ENCODE measurements at places on chromosomes 6 and 20.

DNA sequence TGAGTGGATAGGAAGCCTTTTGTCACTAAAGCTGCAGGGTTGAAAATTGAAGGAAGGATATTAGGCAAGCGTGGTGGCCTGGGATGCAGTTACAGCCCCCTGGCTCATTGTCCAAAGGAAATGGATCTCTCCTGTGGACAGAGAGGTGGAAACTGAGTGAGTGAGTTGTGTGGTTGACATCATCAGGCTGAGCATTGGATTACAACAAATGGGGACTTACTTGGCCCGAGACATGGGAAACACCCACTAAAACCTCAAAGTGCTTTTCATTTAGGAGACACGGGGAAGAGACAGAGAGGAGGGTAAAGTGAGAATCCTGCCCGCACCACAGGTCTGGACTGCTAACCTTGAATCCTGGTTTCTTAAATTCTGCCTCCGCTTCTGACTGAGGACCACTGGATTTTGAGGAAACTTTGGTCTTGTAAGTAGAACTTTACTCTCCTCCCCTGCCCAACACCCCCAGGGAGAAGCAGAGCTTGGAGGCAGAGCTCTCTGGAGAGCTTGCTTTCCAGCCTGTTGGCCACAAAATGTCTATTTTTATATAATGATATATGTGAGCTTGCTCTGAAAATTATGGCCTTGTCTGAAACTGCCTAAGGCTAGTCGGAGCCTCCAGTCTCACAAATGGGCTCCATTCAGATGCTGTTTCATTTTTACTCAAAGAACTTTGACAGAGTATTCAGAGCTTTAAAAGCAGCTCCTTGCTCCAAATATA lies at the start of gene PKIG:
Gene PKIG, plus strand, starts transcription at position 269 of the 715 bp plus-strand sequence. CDS start 31,978 bp downstream, outside the sequence.
- no peak for DNase-seq

- no peak for DNase-seq
These were observed 21.8 kb upstream of the LTV1 start for GRCh38 chr6:143821359-143821758.

- no peak for DNase-seq
These were observed 296.2 kb downstream of the GRIK2 start for GRCh38 chr6:101689695-101690094.

DNA sequence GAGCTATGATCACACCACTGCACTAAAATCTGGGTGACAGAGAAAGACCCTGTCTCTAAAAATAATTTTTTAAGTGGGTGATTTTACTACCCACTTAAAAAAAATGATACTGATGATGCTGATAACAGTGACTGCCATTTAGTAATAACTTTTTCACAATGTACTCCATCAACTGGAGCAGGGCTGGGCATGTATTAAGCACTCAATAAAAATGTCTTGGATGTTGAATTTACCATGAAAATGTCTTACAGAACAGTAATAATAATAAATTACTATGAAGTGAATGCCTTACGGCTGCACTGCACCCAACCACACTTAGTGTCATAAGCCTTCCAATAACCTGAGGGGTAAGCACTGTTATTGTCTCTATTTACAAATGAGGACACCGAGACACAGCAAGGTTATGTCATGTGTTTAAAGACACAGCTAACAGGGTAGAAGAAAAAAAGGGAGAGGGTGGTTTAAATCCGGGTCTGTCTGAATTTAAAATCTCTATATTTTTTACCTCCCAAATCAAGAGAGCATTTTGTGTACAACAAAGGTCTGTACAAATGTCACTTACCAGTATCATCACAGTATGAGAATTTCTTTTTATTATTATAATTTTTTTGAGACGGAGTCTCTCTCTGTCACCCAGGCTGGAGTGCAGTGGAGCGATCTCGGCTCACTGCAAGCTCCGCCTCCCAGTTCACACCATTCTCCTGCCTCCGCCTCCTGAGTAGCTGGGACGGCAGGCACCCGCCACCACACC lies 21.5 kb downstream of the RIMS4 start:
- no peak for DNase-seq

DNA sequence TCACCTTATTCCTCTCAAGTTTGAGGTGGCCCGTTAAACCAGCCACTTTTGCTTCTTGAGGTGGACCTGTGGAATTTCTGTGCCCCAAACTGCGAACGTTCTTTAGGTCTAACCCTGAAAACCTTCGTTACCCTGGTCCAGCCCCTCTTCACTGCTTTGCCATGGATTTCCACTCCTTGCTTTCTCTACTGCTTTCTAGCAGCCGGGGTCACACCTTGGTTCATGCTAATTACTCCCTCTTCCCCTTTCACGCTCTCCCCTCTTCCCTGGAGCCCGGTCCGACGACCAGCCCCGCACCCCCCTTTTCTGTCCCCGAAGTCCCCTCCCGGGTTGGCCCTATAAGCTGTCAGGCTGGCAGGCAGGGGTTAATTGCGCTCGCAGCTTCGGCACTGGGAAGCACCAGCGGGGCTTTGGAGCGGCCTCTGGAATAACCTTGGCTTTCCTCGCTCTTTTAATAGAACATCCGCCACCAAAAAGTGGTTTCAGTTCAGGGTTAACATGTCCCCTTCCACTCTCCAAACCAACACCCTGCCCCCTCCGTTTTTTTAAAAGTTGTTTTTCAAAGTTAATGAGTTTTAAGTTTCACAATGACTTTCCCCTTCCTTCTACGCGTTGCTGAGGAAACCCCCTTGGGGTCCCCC lies 1.4 kb upstream of the HIVEP1 start:
- no peak for DNase-seq

GRCh38 chr20:51262240-51262639 lies 239.3 kb upstream of the KCNG1 start:
- DNase-seq = no peak

GRCh38 chr6:143264379-143264778 lies 186.1 kb downstream of the ADAT2 start:
- DNase-seq = no peak

DNA sequence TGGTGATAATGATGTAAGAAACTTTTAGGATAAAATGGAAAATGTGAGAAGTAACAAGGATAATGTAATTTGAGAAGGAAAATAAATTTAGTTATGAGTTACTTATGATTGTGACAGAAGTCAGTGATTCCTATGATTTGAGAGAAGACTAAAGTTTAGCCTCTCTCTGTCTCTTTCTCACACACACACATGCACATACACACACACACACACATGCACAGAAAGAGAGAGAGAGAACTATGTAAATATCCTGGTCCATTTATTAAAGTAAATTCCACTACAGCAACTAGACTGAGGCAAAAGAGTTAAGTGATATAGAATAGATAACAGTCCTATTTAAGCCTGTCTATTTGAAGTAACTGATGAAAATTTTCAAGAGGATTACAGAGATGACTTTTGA lies 375.2 kb downstream of the CD109 start:
- no peak for DNase-seq

DNA sequence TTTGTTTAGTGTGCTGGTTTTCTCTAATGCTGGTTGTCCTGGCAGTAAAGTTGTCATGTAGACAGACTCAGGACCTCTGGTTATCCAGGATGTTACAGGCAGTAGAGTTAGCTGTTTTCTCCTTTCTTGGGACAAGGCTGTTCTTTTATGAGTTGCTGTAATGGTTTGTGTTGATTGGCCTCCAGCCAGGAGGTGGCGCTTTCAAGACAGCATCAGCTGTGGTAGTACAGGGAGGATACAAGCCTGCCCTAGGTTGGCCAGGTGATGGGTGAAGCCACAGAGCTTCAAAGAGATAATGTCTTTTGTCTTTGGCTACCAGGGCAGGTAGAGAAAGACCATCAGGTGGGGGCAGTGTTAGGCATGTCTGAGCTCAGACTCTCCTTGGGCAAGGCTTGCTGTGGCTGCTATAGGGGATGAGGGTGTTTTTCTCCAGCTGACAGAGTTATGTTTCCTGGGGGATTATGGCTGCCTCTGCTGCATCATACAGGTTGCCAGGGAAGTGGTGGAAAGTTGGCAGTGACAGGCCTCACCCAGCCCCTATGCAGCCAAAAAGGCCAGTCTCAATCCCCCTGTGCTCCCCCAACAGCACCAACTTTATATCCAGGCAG lies 127.2 kb upstream of the TAB2 start:
- peak; percentile 49 for DNase-seq

DNA sequence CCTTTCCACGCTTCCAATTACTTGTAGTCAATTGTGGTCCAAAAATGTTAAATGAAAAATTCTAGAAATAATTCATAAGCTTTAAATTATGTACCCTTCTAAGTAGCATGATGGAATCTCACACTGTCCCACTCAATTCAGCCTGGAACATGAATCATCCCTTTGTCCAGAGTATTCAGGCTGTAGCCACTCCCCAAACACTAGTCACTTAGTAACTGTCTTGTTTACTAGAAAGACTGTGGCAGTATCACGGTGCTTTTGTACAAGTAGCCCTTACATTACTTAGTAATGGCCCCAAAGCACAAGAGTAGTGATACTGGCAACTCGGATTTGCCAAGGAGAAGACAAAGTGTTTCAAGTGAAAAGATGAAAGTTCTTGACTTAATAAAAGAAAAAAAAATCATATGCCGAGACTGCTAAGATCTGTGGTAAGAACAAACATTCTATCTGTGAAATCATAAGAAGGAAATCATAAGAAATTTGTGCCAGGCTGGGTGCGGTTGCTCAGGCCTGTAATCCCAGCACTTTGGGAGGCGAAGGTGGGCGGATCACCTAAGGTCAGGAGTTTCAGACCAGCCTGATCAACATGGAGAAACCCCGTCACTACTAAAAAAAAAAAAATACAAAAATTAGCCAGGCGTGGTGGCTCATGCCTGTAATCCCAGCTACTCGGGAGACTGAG lies 168.5 kb upstream of the SIM1 start:
- peak; percentile 1 for DNase-seq

DNA sequence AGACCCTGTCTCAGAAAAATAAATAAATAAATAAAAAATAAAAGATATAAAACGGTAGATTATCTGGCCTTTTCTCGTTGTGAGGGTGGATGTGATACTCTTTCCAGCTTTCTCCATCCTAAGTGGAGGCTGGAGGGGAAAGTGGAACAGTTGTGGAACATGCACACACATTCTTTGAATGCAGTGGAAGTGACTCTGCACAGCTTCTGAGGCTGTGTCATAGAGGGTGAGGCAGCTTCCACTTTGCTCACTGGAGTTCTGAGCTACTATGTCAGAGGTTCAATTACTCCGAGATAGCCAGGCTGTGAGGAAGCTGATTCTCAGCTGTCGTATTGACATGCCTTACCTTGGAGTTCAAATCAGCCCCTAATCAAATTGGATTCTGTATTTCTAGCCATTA lies 82.2 kb downstream of the CHMP4B start:
- no peak for DNase-seq

DNA sequence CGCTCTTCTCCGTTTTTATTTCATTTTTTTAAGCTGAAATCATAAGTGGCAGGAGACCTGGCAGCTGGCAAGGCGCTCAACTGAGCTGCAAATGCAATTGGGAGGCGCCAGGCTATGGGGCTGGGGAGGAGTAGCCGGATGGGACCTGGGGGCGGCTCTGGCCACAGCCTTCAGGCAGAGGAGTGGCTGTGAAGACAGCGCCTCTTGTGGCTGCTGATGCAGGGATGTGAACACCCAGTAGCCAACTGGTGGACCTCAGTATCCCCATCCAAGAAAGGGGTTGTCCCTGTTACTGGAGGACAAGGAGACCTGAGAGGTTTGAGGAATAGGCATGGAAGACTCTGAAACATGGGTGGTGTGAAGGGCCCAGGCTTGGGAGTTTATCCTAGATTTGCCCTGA lies 12.6 kb downstream of the KCNK17 start:
- DNase-seq = no peak

- no peak for DNase-seq
These were observed 378.7 kb downstream of the ZFAND3 start for GRCh38 chr6:38198219-38198618.

DNA sequence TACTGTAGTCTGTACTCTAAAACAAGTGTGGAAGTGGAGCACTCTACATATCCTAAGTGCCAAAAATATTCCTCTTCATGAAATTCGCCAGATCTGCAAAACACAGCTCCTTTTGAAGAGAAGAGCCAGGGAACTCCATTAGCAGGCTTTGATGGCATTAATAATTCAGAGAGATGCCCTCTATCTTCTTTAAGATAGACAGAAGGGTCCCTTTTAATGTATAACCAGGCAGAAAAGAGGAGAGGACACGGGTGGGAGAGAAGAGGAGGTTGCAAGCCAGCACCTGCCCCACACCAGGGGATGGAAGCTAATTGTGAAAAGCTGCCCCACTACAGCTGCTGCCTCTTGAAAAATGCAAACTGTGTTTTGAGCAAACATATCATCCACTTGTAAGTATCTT lies 3.7 kb upstream of the RFPL4B start:
- DNase-seq = no peak

DNA sequence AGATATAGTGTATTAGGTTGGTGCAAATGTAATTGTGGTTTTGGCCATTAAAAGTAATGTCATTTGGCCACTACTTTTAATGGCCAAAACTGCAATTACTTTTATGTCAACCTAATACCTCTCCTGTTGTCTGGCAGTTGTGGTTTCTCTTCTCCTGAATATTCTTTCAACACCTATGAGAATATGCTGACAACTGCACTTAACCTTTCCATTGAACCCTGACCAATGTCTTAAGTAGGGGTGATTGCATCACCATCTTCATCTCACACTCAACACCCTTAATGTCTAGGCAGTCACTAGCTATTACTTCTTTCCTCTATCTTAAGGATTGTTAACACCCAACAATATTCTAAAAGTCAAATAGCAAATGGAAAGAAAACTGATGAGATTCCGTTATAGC lies 200.5 kb upstream of the HSF2 start:
- DNase-seq = no peak

DNA sequence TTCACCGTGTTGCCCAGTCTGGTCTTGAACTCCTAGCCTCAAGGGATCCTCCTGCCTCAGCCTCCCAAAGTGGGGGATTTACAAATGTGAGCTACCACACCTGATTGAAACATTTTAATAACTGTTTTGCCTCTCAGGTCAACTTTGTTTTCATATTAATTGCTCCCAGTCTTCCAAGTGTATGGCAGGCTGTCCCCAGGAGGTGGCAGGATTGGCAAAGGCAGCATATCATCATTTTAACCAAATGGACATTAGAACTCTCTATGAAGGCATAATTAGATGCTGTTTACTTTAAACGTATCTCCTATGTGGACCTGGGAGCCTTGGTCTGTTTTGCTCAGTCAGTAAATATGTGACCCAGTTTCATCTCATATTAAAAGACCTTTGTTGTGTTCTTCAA lies 59.2 kb upstream of the CSE1L start:
- no peak for DNase-seq

DNA sequence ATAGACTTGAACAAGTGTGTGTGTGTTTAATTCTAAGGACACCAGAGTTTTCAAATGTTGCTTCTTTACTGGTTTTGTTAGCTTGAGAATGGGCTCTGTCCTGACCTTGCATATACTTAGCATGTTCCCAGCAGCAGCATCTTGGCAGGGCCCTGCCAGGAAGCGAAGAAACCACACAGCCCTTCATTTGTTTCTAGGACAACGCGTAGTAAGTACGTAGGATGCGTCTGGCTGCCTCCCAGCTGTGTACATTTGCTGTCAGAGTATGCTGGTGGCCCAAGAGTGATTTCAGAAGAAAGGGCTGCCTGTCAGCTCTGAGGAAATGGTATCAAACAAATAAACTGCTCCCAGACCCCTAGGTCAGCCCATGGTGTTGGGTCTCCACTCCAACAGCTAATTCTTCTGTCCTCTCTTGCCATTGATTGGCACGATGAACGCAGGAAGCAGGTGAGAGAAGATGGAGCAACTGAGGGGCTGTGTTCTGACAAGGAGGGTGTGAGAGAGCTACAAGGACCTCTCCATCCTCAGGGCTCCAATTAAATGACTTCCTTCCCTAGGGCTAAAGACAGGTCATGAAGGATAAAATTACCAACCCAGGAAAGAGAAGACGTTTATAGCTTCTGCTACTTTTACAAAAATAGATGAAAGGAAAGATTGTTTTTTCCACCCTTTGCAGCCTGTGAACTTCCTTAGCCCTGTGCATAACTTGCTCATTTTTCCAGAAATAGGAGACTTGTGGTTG lies 55.9 kb upstream of the HDDC2 start:
- no peak for DNase-seq

- no peak for DNase-seq
These were observed 183.9 kb downstream of the DLL1 start for GRCh38 chr6:170106906-170107525.

Data from activated CD4-positive, alpha-beta T cell treated with anti-CD3 and anti-CD28 coated beads, Interleukin-10, Interleukin-2, amounts not matched to agents 100 ng/mL and 50 ng/mL, durations not matched to agents 16 hours and 8 hours (primary cell).